Activated CD4-positive, alpha-beta T cell treated with anti-CD3 and anti-CD28 coated beads for 36 hours (primary cell): ENCODE measurements at places on chromosomes 7 and 10. TPM values are rescaled to one million over a fixed set of nuclear protein-coding genes. Genes with fewer than 3 reads are reported as not detected.

Gene YKT6
- total RNA-seq, result 51.3 TPM

Gene LRRC27
- total RNA-seq, result 3.6 TPM

Gene WNT8B
- 0.40 TPM for total RNA-seq

DNA sequence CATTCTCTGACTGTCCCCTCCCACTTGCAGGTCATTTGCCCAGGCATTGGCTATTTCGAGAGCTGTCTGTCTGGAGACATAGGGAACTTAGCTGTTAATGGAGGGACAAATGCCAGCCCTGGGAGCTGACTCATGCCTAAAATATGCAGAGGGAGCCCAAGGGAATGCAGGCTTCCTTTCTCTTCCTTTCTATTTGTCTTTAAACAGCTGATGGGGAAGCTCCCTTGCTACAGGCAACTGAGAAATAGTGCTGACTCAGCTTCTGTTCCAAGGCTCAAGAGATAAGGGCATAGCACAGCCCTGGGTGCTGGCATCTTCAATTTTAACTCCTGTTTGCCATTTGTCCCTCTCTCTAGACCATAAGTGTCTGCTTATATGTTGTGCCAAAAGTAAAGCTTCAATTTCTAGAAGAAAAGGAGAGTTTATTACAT lies 82.7 kb upstream of the C1GALT1 start:
- no peaks in the 10 kb centered on the region for H3K27me3 ChIP-seq
- H3K36me3 ChIP-seq, result no peaks in the 10 kb centered on the region
- no peak overlapping the region for H3K4me3 ChIP-seq

DNA sequence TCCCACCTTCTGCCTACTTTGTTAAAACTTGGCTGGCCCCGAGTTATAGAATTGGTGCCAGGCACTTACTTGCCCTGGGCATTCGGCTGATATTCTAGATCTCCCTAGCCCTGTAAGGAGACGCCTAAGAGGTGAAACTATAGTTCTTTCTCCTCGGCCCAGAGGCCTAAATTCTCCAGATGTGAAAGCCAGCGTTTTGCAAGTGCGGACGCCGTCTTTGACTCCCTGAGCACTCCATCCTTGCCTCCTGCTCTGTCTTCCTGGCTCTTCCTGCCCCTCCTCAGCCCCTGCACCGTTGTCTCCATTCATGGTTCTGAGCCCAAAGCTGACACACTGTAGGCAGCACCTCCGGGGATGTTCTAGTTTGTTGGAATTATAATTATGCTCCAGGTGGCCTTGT lies 11.2 kb downstream of the SMKR1 start:
- no peak overlapping the region for H3K27ac ChIP-seq
- DNase-seq, result no peak
- H3K36me3 ChIP-seq, result no peaks in the 10 kb centered on the region
- peaks cover 2% of the 10 kb centered on the region for H3K27me3 ChIP-seq
- no peaks in the 10 kb centered on the region for H3K4me1 ChIP-seq

GRCh38 chr10:7003831-7004395 lies 406.9 kb downstream of the SFMBT2 start:
- H3K4me3 ChIP-seq, result no peak overlapping the region
- no peaks in the 10 kb centered on the region for H3K4me1 ChIP-seq
- no peak overlapping the region for H3K27ac ChIP-seq
- no peaks in the 10 kb centered on the region for H3K36me3 ChIP-seq
- H3K27me3 ChIP-seq, result peaks cover 4% of the 10 kb centered on the region

DNA sequence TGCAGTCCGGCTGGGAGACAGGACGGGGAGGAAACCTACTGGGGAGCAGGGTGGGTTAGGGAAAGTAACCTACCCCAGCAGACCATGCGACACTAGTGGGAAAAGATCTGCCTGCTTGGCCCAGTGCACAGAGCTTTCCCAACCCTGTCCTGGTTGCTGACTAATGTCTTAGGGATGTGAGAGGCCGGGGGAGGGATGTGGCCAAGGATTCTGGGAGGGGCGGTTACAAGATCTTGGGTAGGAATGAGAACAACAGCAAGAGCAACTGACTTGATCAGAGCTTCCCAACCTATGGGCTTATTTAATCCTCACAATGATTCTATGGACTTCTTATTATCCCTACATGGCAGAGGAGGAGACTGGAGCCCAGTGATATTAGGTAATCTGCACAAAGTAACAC lies 24.0 kb upstream of the EIF5AL1 start:
- no peak overlapping the region for H3K27ac ChIP-seq
- H3K4me1 ChIP-seq, result no peaks in the 10 kb centered on the region
- no peaks in the 10 kb centered on the region for H3K36me3 ChIP-seq
- no peak overlapping the region for H3K4me3 ChIP-seq
- DNase-seq, result no peak

DNA sequence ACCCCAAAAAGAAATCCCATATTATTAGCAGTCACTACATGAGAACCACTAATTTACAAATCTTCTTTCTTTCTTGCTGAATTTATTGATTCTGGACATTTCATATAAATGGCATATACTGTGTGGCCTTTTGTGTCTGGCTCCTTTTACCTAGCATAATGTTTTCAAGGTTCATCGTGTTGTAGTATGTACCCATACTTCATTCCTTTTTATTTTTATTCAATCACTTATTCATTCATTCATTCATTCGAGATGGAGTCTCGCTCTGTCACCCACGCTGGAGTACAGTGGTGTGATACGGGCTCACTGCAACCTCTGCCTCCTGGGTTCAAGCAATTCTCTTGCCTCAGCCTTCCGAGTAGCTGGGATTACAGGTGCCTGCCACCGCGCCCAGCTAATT lies 21.9 kb downstream of the VPS26A start:
- no peaks in the 10 kb centered on the region for H3K27me3 ChIP-seq
- no peak overlapping the region for H3K4me3 ChIP-seq
- peaks cover 6% of the 10 kb centered on the region for H3K36me3 ChIP-seq
- H3K4me1 ChIP-seq, result peaks cover 17% of the 10 kb centered on the region
- H3K27ac ChIP-seq, result no peak overlapping the region

DNA sequence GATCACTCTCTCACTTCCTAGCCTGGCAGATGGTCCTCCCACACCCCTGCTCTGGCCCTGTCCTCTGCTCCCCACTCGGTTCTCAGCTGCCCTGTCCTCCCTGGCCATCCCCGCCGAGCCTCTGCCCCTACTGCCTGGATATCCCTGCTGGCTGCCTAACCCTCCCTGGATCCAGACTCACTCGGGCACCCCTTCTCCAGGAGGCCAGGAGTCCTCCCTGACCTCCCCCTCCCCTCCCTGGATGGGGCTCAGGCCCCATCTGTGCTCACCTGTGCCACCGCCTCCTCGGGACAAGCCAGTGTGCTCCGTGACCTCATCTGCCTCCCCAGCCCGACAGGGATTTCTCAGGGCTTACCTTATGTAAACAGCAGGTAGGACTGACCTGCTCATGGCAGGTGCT lies 406.1 kb downstream of the TCERG1L start:
- H3K27ac ChIP-seq, result no peak overlapping the region
- H3K4me1 ChIP-seq, result no peaks in the 10 kb centered on the region
- no peaks in the 10 kb centered on the region for H3K27me3 ChIP-seq
- no peak for DNase-seq
- no peaks in the 10 kb centered on the region for H3K36me3 ChIP-seq

DNA sequence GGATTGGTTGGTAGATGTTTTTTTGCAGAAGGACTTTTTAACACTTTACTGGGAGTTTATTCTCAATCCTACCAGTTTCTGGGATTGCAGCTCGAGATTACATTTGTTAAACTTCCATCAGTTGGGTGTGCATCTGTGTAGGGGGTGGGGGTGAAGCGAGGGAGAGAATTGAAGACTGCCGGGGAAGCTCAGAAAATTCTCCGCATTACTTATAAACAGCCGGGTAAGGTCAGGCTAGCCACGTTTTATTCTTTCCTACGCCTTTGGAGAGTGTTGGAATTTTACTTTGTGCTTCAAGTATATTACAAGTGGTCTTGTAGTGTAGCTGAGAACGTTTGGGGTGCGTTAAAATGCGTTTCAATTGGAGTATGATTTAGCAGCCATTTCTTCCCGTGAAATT lies 1.1 kb downstream of the PALS2 start:
- peaks cover 12% of the 10 kb centered on the region for H3K27me3 ChIP-seq
- H3K36me3 ChIP-seq, result no peaks in the 10 kb centered on the region
- peak overlapping the region; percentile 88 for H3K4me3 ChIP-seq
- peaks cover 46% of the 10 kb centered on the region for H3K4me1 ChIP-seq

GRCh38 chr10:131743190-131744151 lies 157.3 kb upstream of the PPP2R2D start:
- H3K4me3 ChIP-seq, result no peak overlapping the region
- DNase-seq, result no peak
- no peaks in the 10 kb centered on the region for H3K4me1 ChIP-seq
